Tibial nerve (tissue), 4 donors: ENCODE measurements at places on chromosomes 11 and 22.

- DNase-seq, result peak; percentile 29
Measured at GRCh38 chr11:119763071-119763728, 34.2 kb upstream of the NECTIN1 start.

- DNase-seq, result no peak
Measured at GRCh38 chr22:49349181-49349835, 478.4 kb downstream of the BRD1 start.

DNA sequence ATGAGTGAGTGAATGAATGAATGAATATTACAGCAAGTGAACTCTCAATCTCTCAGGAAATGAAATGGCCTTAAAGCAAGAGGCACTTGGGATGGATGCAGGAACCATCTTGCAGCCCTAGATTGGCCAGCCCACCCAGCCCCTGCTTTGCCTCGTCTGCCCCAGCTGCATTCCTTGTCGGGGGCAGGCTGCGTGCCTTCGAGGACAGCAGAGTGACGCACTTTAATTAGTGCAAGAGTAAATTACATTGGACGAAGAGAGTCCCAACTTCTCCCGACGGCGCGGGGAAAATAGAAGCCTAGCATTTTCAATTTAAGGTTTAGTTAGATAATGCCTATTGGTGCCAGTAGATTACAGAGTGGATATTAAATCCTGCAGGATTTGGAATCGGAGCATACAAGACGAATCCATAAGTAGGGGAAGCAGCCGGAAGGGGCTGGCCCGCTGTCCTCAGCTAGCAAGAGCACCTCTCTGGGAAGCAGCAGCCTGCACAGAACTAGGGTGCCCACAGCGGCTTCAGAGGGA lies 33.8 kb downstream of the TRIM29 start:
- DNase-seq, result no peak

DNA sequence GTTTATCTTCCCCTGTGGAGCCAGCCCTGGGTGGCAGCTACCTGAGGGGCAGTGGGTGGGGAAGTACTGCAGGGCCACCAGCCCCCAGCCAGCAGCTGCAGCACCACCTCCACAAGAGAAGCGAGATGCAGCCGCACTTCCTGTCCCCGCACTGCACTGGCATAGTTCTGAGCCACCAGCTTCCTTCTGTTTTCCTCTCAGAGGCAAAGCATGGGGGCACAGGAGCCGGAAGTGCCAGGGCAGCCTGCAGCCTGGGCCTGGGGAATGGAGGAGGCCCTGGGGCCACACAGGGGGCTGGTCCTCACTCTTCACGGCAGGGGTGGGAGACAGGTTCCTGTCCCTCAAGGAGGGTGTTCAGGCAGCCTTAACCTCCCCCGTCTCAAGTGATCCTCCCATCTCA lies 11.9 kb upstream of the SH3BP1 start:
- no peak for DNase-seq

DNA sequence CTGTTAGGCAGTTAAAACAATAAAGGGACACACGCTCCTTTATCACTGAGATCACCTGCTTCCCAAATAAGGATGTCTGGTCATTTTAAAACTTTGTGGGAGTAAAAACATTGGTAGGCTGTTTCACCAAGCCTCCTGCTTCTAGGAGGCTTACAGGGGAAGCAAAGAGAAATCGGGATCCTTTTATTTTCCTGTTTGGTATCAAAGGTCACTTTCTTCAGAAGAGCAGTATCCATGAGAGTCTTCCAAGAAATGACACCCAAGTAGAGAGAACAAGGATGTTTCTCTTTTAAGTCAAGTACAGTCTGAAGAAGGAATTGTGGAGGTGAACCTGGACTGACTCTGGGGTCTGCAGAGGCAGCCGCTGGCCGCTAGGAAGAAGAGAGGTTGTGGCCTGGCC lies 36.9 kb upstream of the BID start:
- DNase-seq, result no peak

DNA sequence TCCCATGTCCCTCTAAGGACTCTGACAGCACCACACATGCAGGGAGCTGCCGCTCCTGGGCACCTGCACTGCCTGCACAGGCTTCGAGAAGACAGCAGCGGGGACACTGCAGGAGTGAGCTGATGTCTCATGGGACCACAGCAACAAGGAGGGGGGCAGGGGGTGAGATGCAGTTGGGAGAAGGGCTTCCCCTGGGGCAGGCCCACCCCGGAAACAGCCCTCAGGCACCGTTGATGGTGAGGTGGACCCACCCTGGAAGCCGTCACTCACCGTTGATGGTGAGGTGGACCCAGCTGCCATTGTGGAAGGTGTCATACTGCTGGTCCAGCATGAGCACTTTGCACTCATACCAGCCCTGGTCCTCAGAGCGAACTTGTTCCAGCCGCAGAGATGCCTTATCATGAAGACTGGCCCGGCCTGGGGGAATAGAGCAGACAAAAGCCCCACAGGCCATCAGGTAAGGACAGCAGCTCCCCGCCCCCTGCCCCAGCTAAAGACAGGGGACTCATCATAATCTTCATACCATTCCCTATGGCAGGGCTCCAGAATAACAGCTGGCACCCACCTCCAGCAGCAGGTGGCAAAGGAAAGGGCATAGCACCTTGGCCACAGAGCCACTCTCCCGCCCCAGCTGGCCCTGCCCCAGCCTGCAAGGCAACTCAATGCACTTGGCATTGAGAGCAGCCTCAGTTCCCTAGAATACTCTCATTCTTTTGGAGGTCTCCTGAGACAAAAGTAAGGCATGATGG lies 12.6 kb downstream of the IGSF9B start:
- no peak for DNase-seq
